Daoy (cell line): ENCODE measurements at places on chromosomes 7 and 10.

- DNase-seq = no peak
Measured at GRCh38 chr10:75980419-75981002, 549.1 kb downstream of the LRMDA start.

- DNase-seq = no peak
Measured at GRCh38 chr10:24992512-24993133, 23.3 kb downstream of the ENKUR start.

DNA sequence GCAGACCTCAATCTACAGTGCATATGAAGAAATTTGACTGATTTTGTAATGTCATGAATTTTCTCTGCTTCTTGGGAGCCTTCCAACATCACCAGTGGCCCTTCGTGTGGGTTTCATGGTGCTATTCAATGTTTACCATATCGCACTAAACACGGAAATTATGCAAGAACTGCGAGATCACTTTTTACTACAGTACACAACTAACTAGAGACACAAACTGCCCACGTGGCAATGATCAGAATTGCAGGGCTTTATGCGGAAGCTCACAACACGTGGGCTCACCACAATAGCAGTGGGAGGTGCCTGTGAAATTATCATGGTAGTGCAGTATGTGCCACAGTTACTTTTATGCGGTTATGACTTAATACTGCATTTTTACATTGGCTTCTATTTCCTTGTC is 449.7 kb upstream of the KLF6 start:
- peak; percentile 17 for DNase-seq

DNA sequence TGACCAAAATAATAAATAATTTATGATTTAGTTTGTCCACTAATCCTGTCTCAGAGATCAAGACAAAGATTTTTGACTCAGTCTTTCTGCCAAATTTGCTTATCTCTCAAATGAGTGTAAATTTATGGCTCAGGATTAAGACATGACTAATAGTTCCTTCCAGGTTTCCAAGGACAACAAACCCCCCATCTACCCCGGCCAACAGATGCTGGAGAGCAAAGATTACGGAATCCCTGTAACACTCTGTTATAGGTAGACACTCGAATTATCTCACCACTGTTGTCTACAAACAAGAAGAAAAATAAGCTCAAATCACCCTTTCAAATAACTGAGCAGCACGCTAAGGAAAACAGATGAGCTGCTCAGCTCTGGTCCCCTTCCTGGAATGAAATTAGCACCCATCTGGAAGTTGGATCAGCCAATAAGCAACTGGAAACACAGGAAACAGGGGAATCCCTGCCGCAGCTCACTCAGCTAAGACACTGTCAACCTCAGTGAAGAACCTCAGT is 56.8 kb upstream of the SVIL start:
- peak; percentile 76 for DNase-seq

- DNase-seq = peak; percentile 4
Measured at GRCh38 chr7:17095931-17096330, 202.5 kb upstream of the AHR start.

GRCh38 chr7:86846494-86847190 is 202.9 kb downstream of the GRM3 start:
- DNase-seq = no peak

- no peak for DNase-seq
Measured at GRCh38 chr10:77861366-77861765, 65.2 kb downstream of the DLG5 start.
